NCI-H1048 (cell line): ENCODE measurements at places on chromosomes 16 and 17.

DNA sequence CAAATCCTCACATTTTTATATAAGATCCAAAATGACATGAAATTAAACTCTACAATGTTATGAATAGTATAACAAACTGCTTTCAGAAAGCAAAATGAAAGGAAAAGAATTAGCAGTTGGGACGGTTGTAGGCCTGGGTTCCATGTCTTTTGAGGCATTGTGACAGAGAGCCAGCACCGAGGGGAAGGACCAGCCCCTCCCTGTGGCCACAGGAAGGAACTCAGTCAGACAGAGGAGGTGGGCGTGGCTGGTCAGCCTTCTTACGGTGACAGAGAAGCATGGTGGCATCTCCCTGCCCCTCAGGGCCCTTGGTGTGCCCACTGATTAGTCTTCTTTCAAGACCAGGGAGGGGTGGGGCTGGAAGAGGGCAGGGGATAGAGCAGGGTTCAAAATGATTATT is 5.7 kb downstream of the ZNF319 start:
- DNase-seq, result no peak

GRCh38 chr17:65365169-65365568 is 196.3 kb downstream of the AXIN2 start:
- DNase-seq, result no peak

- no peak for DNase-seq
Measured at GRCh38 chr17:40519089-40519775, 17.8 kb upstream of the TNS4 start.

- no peak for DNase-seq
Measured at GRCh38 chr16:79204486-79204885, 396.1 kb downstream of the MAF start.

DNA sequence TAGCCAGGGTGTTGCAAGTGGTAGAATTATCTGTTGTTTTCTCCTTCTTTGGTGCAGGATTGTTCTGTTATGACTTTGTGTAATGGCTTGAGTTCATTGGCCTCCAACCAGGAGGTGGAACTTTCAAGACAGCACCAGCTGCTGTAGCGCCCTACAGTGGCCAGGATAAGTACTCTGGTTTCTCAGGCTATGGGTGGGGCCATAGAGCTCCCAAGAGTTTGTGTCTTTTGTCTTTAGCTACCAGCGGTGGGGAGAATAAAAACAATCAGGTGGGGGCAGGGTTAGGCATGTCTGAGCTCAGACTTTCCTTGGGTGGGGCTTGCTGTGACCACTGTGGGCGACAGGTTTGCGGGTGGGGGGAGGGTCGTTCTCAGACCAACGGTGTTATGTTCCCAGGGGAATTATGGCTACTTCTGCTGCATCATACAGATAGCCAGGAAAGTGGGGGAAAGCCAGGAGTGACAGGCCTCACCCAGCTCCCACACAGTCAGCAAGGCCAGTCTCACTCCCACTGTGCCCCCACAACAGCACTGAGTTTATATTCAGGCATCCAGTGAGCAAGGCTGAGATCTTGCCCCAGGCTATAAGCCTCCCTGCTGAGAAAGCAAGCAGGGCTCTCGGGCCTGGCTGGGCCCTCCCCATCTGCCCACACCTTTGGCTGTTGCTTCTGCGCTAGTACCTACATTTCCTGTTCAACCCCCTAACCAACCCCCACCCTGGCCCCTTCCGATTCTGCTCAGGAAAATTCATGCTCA is 15.4 kb downstream of the ABCA10 start:
- no peak for DNase-seq

DNA sequence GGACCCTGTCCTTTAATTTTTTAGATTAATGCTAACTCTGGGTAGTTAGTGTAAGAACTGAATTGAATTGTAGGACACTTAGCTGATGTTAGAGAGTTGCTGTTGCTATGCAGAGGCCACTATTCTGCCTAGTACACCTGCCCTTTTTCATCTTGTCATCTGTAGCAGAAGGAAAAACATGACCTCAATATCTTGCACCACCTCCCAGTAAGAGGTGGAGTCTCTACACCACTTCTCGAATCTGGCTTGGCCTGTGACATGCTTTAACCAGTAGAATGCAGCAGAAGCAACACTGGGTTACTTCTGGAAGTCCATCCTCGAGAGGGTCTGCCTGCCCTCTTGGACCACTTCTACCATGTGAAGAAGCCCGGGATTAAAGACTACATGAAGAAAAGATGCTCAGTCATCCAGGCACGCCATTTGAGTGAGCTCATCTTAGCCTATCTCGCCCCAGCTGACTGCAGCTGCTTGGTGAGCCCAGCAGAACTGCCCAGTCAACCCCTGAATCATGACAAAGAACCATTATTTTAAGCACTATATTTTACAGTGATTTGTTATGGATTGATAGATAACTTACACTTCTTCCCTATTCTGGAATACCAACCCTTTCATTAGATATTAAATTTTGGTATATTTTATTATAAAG is 153.5 kb downstream of the MYO1D start:
- DNase-seq, result no peak

- DNase-seq, result no peak
Measured at GRCh38 chr17:4485676-4486646, 12.7 kb upstream of the SPNS2 start.

DNA sequence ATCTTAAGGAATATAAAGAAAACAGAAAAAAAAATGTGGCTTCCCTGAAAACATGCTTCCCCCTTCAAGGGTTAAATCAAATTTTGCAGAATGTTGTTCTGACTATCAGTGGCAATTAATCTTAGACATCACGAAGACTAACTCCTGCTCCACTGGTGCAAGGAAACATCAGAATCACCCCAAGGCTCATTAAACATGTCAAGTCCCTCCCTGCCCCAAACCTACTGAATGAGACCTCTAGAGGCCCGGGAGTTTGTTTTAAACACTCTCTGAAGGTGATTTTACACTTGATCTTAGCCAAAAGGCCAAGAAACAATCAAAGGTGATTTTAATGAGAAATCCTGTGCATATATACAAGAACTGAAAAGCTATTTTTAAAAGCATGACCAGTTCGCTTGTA is 18.3 kb downstream of the PSME3IP1 start:
- no peak for DNase-seq

DNA sequence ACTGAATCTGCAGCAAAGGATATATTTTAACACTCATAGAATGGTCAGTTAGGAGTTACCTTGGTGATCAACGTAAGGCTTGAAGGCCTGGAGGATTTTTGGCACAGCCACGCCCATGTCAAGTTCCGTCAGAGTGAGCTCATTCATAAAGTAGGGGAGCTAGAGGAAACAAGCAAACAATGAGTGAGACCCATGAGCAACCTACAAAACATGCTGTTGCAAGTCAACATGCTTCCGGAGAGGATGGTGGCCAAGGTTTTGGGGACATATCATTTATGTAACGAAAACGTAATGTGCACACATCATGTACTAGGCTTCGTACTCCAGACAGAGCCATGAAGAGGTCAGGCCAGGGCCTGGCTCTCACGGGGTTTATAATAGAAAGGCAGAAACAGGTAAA is 41.1 kb upstream of the ERN1 start:
- DNase-seq, result no peak
